IMR-90 (cell line): ENCODE measurements at places on chromosomes 4 and X.

DNA sequence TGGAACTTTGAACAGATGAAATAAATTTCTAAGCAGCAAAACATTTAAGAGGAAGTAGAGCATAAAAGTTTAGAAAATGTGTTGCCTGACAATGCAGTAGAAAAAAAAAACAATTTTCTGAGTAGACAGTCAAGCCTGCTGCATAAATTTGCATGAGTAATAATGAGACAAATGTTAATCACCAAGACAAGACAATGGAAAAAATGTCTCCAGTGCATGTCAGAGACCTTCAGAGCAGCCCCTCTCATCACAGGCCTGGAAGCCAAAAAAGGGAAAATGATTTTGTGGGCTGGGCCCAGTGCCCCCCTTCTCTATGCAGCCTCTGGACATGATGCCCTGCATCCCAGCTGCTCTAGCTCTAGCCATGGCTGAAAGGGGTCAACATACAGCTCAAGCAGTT is 204.6 kb downstream of the COX18 start:
- DNase-seq: no peak

DNA sequence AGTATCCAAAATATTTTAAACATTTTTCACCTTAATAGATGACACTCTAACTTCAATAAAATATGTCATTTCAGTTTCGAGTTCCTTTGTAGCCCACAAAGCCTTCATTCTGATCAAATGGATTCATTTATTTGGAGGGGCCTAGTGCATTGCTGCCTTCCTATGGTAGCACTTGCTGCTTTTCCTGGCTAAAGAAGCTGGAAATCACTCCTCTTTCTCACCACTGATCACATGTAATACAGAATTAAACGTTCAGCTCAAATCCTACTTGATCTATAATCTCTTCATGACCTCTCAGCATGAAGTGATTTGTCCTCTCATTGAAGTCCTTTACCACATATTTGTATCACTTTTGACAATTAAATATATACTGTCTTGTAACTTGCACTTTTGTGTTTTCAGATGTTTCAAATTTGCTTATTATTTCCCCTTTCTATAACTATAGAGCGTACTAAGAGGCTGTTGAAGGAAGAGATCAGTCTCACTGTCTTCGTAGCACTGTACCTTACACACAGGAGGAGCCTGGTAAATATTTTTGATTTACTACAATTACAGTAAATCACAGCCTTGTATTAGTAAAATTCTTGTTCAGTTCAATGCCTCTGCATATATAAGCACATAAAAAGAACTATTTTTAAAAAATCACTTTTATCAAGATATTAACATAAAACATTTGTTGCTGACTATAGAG is 555 bp downstream of the CFI start:
- no peak for DNase-seq

- no peak for DNase-seq
Observed at GRCh38 chrX:137052643-137053235, 18.9 kb upstream of the GPR101 start.

DNA sequence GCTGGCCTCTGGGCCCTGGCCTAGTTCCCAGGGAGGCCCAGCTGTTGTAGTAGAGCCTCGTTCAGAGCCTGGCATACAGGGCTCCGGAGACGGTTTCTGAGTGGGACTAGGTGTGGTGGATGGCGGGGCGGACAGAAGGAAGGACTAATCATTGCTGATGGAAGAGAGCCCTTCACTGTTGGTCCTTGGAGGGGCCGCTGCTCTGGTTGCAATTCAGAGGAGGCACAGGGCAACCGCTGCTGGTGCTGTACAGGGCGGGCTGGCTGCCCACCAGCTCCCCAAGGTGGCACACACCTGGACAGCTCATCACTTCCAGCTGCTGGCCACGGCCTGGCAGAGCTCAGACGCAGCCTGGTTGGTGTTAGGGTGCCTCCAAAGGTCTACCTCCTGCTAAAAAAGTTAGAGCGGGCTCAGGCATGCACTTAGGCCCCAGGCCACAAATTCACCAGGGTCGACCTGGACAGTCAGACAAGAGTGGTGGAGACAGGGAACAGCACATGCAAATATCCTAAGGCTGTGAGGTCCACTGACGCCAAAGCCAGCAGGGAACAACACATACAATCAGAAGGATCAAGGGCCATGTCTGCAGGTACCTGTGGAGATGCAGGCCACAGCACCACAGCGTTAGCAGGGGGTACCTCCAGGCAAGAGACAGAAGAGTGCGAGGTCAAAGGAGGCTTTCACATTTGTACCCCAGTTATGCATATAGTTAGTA is 7.5 kb upstream of the RNF4 start:
- no peak for DNase-seq

DNA sequence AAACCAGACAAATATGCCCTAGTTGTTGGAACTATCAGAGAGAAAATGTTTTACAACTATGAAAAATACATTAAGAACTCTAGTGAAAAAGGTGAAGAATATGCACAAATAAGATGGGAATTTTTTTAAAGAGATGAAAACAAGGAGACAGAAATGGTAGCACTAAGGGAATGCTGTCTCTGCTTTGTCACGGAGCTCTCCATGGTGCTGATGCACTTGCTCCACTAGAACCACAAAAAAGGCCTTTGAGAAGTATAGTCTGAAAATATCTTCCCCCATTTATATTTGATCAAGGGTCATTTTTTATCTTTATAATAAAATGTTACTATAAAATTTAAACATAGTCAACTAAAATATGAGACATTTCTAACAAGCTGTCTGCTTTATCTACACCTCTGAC is 1655.5 kb upstream of the AGA start:
- DNase-seq: peak; percentile 37

GRCh38 chr4:77236806-77237205 is 79.8 kb downstream of the CCNG2 start:
- DNase-seq: no peak

DNA sequence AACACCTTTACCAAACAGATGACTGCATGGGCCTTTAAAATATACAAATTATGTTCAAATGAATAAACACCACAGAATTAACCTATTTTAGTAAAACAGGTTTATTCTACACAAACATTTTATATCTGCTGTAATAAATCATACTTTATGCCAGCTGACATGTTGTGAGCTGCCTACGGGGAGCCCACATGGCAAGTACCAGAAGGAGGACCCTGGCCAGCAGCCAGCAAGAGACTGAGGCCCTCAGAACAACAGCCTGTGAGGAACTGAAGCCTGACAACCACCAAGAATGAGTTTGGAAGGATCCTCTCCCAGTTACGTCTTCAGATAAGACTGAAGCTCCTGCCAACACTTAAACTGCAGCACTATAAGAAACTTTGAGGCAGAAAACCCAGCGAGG is 377.0 kb downstream of the PDGFC start:
- no peak for DNase-seq

GRCh38 chr4:145939441-145939750 is 773 bp upstream of the ZNF827 start:
- DNase-seq: peak; percentile 26

DNA sequence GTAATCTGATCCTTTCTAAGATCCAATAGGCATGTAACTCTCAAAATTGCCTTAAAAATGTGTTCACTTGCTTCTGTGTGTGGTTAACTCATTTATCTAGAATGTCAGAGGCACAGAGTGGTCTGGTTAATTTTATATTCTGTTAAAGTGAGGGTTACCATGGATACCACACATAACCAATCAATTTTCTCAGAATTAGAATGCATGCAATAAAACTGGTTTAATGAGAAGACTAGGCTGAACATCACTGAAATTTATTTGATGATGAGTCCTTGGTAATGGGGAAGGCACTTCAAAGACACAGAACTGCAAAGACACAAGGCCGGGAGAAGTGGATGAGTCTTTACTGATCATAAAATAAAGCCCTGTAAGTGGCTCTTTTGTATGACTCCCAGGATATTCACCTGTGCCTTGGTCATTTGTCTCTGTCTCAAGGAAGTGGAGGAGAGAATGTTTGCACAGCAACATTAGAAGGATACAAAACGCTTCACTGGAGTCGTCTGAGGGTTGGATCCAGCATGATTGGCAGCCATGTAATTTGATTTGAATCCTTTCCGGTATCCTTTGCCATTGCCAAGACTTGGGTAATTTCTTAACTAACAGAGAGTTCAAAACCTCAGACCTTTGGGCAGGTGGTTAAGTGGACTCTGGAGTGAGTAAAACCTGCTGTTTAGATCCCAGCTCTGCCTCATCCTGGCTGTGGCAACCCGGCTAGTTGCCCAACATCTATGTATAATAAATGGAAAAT is 94.0 kb upstream of the RBPJ start:
- DNase-seq: no peak

DNA sequence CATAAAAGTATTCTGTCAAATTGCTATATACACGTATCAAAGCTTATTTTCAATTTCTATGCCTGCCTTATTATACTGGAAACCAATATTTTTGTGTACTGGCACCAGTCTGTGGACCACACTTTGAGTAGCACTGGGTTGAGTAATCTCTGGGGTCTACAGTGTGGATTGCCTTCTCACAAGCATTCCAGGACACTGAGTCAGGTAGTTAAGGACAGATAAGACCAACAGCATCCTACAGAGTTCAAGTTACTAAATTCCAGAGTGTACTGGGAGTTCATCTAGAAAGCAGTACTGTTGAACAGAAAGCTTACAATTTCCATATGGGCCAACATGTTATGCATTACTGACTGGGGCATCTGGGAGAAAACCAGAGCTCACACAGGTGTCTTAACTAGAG is 61.8 kb downstream of the VMA21 start:
- peak; percentile 0 for DNase-seq

- DNase-seq: no peak
Observed at GRCh38 chr4:125420526-125420925, 105.8 kb downstream of the FAT4 start.

DNA sequence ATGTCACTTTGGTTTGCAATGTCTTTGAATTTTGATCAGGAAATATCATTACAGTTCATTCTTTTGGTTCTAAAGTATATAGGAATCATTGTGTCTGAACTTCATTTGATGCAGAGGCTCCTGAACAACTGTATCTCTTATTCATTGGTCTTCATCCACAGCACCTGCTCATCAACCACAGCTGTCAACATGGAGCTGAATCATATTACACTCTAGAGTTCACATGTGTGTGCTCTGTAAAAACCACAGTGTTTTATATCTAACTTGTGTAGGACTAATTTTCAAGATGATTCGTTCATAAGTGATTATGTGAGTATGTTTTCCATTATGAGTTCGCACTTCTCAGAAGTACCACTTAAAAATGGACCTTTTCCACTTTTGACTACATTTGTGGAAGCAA is 643.3 kb upstream of the FAM241A start:
- peak; percentile 42 for DNase-seq

DNA sequence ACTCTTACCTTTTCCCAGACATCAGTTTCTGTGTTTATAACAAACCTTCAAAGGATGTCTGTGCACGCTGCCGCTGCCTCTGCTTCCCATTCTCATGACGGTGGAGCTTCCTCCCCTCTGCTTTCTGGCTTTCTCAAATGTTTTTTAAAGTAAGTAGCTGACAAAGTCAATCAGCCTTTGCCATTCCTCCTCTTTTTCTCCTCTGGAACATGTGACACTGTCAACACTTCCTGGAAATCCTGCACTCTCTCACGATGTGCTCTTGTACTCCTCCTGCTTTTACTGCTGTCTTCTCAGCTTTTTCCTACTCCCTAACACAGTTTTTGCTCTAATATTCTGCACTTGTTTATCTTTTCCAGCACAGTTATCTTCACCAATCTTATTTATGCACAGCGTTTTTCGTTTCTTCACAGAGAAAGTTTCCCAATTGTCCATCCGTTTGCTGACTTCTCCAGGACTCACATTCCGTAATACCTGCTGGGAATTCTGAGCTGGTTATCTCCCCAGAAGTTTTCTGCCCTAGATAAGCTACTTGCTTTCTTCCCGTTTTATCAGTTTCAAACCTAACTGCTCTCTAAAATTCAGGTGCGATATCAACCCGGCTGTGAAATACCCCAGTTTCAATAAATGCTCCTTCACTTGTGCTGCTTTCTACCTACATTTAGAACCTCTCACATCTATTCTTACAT is 465.6 kb upstream of the AGA start:
- no peak for DNase-seq

DNA sequence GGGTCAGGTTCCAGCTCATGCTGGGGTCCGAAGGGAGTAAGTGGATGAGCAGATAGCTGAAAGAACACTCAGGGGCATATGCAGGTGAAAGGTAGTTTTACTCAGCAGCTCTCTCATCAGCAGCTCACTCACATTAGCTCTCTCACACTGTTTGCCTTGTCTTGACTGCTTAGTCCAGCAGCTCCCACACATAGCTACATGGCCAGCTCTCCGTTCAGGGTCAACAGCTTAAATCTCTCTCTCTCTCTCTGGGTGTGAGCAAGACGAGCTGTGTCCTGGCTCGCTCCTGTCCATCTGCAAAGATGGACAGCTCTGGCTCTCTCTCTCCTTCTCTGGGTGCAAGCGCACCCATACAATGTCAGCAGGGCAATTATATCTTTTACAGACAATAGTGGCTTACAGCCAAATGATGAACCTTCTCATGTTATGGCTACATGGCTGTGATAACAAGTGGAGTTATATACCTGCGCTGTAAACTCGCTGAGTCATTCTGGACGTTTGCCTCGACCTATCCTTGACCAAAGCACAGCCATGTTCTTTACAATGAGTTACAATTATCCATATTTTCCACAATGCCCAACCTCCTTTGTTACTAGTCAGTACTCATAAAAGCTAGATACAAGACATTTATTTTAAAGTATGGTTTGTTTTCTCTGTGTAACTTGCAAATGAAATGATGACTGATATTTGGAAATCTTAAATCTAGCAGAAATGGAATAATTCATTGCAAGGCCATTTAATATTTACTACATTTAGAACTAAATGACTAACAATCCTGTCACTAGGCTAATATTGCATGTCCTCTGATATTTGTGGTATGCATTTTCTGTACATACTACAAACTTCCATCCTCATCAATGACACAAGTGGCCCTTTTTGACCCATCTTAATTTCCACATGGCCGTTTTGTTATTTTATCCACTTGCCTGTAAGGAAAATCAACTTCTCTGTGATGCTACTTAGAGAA is 9.3 kb downstream of the PAPSS1 start:
- no peak for DNase-seq

GRCh38 chr4:53805291-53805690 is 214.0 kb upstream of the LNX1 start:
- no peak for DNase-seq

- no peak for DNase-seq
Observed at GRCh38 chr4:107712236-107712635, 7.8 kb downstream of the PAPSS1 start.

DNA sequence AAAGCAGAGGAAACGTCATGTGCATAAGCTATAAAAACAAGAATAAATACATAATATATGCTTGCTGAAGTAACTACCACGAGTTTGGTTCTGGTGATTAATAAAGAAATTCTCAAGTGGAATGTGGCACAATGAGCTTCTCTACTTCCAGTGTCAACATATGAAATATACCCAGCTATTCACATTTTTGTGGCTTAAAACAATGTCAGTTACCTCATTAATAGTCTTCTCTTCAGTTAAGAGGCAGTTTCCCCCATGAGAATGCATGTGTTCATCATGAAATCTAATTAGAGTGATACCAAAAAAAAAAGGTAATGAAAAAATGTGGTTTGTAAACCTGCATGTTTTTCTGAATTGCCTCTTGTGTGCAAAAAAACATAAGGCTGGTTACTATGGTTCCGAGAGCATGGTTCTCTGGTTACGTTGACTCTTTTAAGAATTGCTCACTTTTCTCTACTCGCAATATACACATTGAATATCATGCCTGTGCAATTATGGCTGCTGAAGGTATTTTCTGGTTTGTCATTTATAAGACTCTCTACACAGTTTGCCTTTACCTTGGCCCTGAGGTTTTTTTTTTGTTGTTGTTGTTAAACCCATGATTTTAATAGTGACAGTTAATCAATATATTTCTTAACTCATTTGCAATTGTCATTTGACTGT is 108.2 kb downstream of the PCDH7 start:
- peak; percentile 18 for DNase-seq
